ENCODE measurements at places on chromosomes 5 and 9.
A peak's percentile ranks its signal among the peaks of the same experiment; 100 is the strongest.

GRCh38 chr5:55037046-55037771 lies 13.2 kb downstream of the GZMK start:
- DNase-seq, result peak; percentile 13

GRCh38 chr5:90135779-90136378 lies 273.7 kb downstream of the CETN3 start:
- peak; percentile 36 for DNase-seq

GRCh38 chr5:32182463-32183063 lies 8.4 kb upstream of the GOLPH3 start:
- no peak for DNase-seq

GRCh38 chr5:135135530-135136226 lies 101.7 kb upstream of the PITX1 start:
- DNase-seq, result peak; percentile 38

- DNase-seq, result no peak
These were observed 10.6 kb downstream of the ERP44 start for GRCh38 chr9:100088202-100088601.

GRCh38 chr9:84694248-84694647 lies 24.7 kb downstream of the NTRK2 start:
- DNase-seq, result no peak

- DNase-seq, result no peak
These were observed 66.5 kb downstream of the PTCD2 start for GRCh38 chr5:72386639-72387038.

DNA sequence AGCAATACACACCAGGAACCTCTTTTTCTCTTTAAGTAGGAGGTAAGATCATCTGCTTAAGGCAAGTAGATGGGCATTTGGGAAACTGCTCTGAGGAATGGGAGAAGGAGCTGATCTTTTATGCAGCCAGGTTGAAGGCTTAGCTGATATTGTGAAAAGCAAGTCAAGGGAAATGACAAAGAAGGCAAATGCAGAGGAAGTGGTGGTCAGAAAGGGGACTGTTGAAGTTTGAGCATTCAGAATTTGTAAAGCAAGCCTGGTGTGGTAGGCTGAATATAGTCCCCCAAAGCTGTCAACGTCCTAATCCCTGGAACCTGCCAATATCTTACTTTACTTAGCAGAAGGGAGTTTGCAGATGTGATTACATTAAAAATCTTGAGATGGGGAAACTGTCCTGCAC lies 128.9 kb downstream of the ADAMTS12 start:
- DNase-seq, result no peak

- DNase-seq, result peak; percentile 36
These were observed 10.5 kb upstream of the TRIM36 start for GRCh38 chr5:115180165-115180709.

DNA sequence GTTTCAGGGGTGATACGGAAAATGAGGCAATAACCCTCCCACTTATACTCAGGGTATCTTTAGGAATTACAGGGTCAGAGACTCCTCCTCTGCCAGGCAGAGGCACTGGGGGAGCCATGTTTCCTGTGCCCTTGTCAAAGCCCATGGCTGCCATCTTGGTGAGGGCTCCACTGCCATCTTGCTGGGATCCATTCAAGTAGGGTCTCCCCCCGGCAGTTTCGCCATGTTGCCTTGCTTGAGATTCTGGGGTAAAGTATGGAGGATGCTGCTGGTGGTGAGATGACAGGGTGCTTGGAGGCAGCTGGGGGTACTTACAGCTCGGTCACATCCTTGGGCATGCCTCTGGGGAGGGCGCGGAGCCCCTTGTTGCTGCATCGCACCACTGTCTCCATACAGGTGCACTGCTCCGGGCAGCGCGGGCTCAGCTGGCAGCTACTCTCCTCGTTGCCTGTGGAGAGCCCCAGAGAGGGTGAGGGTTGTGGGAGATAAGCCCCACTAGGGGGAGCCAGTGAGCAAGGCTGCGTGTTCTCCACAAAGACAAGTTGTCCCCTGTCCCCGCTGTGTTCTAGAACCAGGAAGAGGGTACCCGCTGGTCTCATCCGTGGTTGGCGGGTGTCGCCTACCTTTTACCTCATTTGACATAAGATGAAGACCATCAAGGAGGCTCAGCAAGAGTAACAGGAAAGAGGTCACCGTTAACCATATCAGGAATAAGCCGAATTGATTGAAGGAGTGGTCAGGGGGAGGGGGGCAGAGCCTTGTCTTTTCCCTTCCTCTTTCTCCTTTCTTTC lies 169.0 kb upstream of the PANK3 start:
- DNase-seq, result no peak

- no peak for DNase-seq
These were observed 47.9 kb downstream of the TNFSF15 start for GRCh38 chr9:114757984-114758383.

GRCh38 chr5:140039561-140039960 lies 3.5 kb downstream of the NRG2 start:
- no peak for DNase-seq

Data from muscle of leg (tissue), 16 donors.